ENCODE measurements at places on chromosomes 12 and 14. TPM values are rescaled to one million over a fixed set of nuclear protein-coding genes. Genes with fewer than 3 reads are reported as not detected.
A peak's percentile ranks its signal among the peaks of the same experiment; 100 is the strongest.

RD3L gene
- not detected for total RNA-seq

RNFT2 gene
- total RNA-seq: 38.5 TPM

DNA sequence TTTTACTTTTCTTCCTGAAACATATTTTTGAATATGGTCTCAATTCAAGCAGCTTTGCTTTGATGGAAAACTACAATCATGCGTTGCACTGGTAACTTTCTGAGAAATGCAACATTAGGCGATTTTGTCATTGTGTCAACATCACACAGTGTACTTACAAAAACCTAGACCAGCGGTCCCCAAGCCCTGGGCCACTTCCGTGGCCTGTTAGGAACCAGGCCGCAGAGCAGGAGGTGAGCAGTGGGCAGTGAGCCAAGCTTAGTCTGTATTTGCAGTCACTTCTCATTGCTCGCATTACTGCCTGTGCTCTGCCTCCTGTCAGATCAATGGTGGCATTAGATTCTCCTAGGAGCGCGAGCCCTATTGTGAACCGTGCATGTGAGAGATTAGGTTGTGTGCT, 163.7 kb upstream of the NOVA1 start:
- H3K27ac ChIP-seq: no peak overlapping the region
- H3K36me3 ChIP-seq: no peaks in the 10 kb centered on the region
- H3K4me1 ChIP-seq: no peaks in the 10 kb centered on the region
- no peak for DNase-seq
- no peaks in the 10 kb centered on the region for H3K27me3 ChIP-seq

- no peak overlapping the region for H3K27ac ChIP-seq
- H3K36me3 ChIP-seq: no peaks in the 10 kb centered on the region
- H3K4me3 ChIP-seq: no peak overlapping the region
- H3K4me1 ChIP-seq: peaks cover 10% of the 10 kb centered on the region
- no peaks in the 10 kb centered on the region for H3K27me3 ChIP-seq
Observed at GRCh38 chr14:22648506-22648905, 4.4 kb upstream of the OR6J1 start.

- H3K27me3 ChIP-seq: no peaks in the 10 kb centered on the region
- no peak for DNase-seq
- no peaks in the 10 kb centered on the region for H3K36me3 ChIP-seq
- peak overlapping the region; percentile 59 for H3K27ac ChIP-seq
Observed at GRCh38 chr14:64968167-64968566, 4.0 kb downstream of the RAB15 start.

- peaks cover 9% of the 10 kb centered on the region for H3K4me1 ChIP-seq
- H3K36me3 ChIP-seq: no peaks in the 10 kb centered on the region
- no peaks in the 10 kb centered on the region for H3K27me3 ChIP-seq
- DNase-seq: no peak
- no peak overlapping the region for H3K27ac ChIP-seq
- no peak overlapping the region for H3K4me3 ChIP-seq
Observed at GRCh38 chr12:3269594-3269993, 192.4 kb downstream of the TSPAN9 start.

DNA sequence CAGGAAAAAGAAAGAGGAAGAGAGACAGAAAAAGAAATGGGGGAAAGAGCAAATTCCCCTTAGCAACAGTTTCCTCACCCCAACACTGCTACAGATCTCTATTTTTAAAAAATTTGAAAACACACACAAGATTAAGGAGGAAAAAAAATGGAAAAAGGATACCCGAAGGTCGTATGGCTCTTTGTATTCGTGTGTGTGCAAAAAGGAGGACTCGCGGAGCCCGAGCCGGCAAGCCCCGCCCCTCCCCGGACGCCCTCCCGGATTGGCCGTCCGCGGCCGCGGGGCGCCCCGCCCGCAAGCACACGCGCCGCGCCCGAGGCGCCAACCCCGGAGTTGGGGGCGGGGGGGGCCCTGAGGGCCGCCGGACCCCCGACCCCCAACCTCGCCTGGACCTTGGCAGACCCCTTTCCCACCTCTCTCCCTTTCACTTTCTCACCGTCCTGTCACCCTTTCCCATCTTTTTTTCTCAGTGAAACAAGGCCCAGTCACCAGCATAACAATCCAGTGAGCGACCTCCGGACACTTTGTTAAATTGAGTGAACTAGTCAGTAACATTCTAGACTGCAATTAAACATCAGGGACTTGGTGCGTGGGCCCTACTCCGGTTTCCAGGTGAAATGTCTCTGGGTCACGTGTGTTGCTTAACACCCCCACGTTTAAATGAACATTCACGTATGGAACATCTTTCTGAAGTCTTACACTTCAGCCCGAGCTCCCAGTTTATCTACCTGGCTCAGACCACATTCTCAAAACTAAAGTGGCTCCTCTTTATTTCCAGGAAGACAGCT, at the start of gene C14orf93:
C14orf93 (minus strand) TSS at position 205 of the 788 bp plus-strand sequence. CDS start 11,120 bp downstream, outside the sequence.
- DNase-seq: peak; percentile 87
- no peaks in the 10 kb centered on the region for H3K36me3 ChIP-seq
- peak within 1 kb of the TSS; percentile 68 for H3K27ac ChIP-seq
- peak within 1 kb of the TSS; percentile 47 for H3K4me3 ChIP-seq

DNA sequence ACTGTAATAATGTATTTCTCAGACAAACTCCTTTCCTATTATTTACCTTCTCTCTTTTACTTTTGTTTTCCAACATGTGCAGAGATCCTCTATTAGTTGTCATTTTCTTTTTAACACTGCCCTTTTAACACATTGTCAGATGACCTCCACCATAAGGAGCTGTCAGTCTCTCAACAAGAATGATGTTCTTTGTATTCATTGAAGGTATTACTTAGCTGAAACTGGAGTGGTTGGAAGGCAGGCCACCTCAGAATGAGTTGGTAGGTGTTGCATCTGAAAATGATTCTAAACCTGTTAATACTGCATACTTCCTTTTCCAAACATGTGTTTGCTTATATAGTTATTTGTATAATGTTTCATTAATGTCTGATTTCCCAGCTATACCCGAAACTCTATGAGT, 16.9 kb downstream of the TMEM117 start:
- H3K4me3 ChIP-seq: no peak overlapping the region
- H3K27me3 ChIP-seq: no peaks in the 10 kb centered on the region
- no peak overlapping the region for H3K27ac ChIP-seq
- DNase-seq: no peak
- no peaks in the 10 kb centered on the region for H3K36me3 ChIP-seq
- H3K4me1 ChIP-seq: no peaks in the 10 kb centered on the region

- H3K36me3 ChIP-seq: no peaks in the 10 kb centered on the region
- H3K27ac ChIP-seq: no peak overlapping the region
- peaks cover 12% of the 10 kb centered on the region for H3K4me1 ChIP-seq
- no peak for DNase-seq
Observed at GRCh38 chr12:52927964-52928363, 21.0 kb upstream of the KRT18 start.

DNA sequence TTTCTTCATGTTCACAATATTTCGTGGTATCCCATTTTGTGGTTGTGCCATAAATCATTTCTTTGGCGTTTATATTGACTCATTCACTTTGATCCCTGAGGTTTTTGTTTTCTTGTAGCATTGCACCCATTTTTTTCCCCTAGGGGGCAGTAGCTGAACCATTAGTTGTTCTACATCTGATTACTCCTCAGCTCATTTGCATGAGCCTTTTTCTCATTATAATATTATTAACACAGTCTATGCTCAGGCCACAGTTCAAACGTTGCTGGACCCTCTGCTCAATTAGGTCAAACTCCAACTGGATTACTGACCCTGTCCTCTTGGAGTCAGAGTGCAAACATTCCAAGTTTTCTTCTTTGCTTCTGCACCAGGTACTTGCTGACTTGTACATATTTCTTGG, 475.4 kb upstream of the SEL1L start:
- peak; percentile 38 for DNase-seq
- no peaks in the 10 kb centered on the region for H3K27me3 ChIP-seq
- H3K4me1 ChIP-seq: no peaks in the 10 kb centered on the region
- H3K27ac ChIP-seq: no peak overlapping the region

GRCh38 chr14:55553791-55554190, 26.2 kb upstream of the KTN1 start:
- no peaks in the 10 kb centered on the region for H3K36me3 ChIP-seq
- H3K27ac ChIP-seq: no peak overlapping the region
- peaks cover 8% of the 10 kb centered on the region for H3K4me1 ChIP-seq
- H3K27me3 ChIP-seq: no peaks in the 10 kb centered on the region

DNA sequence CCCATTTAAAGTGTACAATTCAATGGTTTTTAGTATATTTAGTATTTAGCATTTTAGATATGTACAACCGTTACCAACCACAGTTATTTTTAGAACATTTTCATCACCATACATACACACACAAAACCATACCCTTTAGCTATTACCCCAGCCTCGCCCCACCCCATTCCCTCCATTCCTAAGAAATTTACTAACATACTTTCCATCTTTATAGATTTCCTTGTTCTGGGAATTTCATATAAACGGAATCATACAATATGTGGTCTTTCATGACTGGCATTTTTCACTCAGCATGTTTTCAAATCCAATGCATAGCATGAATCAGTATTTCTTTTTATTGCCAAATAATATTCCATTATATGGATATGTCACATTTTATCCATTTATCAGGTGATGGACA, 101.5 kb downstream of the TAOK3 start:
- no peaks in the 10 kb centered on the region for H3K36me3 ChIP-seq
- no peak for DNase-seq
- no peak overlapping the region for H3K4me3 ChIP-seq
